ENCODE measurements at places on chromosomes 12 and 14.
A peak's percentile ranks its signal among the peaks of the same experiment; 100 is the strongest.

- no peak for DNase-seq
Measured at GRCh38 chr12:105805730-105806399, 332.9 kb downstream of the NUAK1 start.

DNA sequence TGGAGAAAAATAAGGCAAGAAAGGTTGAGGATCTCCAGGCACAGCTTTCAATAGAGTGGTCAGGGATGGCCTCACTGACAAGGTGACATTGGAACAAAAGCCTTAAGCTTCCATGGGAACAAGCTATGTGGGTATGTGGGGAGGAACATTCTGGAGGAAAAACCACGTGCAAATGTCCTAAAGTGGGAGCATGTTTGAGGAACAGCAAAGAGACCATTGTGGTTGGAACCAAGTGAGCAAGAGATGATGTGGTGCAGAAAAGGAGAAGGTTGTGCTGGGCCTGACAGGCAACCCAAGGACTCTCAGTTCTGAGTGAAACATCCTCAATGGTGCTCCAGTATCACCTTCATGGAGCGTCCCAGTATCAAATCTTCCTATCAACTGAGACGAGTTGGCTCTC lies 184.0 kb downstream of the CAND1 start:
- no peak for DNase-seq

DNA sequence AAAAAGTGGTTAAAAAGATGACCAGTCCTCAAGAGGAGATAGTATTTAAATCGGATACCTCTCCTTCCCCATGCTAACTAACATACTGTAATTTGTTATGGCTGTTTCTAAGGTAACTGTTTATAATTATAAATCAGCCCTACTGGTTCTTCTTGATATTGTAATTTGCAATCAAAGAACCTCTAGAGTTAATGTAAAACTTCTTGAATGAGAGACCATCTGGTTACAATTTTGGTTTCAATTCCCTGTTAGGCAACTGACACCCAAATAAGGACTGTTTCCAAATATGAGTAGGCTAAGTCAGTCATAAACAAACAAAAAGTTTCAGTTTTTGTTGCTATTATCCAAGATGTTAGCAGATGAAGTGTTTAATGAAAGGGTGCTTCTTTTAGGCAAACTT lies 120.2 kb upstream of the DNM1L start:
- no peak for DNase-seq

- no peak for DNase-seq
Measured at GRCh38 chr14:100669468-100669867, 57.2 kb upstream of the DLK1 start.

DNA sequence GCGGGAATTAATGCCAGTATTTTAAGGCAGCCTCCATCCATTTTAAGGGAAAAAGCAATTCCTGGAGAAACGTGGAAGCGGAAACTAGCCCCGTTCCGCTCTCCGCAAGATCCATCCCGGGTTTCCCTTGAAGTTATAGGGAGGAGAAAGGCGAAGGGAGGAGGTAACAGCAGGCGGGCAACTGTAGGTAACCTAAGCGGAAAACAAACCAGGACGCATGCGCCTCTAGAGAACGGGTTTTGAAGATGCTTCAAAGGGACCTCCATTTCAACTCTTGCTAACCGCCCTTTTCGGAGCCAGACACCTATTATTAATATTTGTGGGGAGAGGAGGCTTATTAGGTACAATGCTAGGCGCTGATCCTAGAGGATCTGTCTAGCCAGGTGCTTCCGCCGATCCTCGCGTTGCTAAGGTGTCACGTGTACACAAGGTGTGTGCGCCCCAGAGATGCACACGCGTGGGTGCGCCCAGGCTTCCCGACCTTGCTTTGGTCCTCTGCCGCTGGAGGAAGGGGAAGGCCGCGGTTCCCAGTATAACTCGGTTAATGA lies 6.2 kb downstream of the TBX5 start:
- DNase-seq = peak; percentile 33

- DNase-seq = peak; percentile 70
Measured at GRCh38 chr14:65824285-65824977, 411.9 kb downstream of the FUT8 start.

DNA sequence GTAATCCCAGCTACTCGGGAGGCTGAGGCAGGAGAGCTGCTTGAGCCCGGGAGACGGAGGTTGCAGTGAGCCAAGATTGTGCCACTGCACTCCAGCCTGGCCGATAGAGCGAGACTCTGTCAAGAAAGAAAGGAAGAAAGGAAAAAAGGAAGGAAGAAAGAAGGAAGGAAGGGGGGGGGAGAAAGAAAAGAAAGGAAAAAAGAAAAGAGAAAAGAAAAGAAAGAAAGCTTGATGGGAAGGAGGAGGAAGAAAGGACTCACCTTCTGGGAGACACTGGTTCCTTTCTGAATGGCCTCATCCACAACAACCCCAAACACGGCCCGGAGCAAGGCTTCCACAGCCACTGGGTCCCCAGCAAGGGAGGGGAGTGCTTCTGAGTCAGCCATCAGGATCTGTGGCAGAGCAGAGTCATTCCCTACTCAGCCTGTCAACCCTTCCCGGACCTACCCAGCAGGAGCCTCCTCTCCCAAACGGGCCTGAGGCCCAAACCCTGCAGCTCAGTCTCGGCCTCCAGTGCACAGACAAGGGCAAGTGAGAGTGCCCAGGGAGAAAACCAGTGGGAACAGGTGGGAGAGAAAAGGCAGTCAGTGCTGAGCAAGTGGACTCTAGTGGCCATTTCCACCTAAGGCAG lies 7.3 kb upstream of the ZNF740 start:
- DNase-seq = no peak

GRCh38 chr12:124564232-124564958 lies 3.0 kb downstream of the NCOR2 start:
- DNase-seq = no peak

DNA sequence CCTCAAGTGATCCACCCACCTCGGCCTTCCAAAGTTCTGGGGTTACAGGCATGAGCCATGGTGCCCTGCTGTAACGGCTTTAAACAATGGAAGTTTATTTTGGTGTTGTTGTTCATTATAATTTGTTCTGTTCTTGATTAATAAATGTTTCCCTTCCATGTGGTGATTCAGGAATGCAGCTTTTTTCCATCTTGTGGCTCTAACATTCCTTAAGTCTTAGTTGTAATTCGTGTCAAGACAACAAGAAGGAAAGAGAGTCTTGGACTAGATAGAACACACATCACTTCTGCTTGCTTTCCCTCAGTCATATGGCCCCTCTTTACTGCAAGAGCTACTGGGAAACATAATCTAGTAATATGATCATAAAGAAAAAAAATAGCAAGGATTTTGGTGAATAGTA lies 211.6 kb downstream of the SLC6A15 start:
- DNase-seq = no peak

DNA sequence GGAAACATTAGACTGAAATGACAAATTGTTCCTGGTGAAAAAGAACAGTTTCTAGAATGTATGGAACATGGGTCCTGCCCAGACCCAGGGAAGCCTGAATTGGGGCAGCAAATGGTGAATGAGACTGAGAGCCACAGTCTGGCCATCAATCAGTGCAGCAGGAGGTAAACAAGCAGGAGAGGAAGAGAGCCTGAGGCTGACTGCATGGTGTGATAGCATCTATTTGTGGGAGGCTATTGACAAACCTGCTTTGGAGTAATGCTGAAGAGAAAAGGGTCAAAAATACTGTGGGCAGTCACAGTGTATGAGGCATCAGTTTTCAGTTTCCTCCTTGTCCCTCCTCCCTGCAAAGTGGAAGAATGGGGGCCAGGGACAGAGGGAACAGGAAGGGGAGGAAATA lies 136.8 kb downstream of the ANKS1B start:
- DNase-seq = no peak

- no peak for DNase-seq
Measured at GRCh38 chr14:55306938-55307589, 35.8 kb downstream of the FBXO34 start.

GRCh38 chr12:125889742-125890141 lies 824.5 kb downstream of the AACS start:
- no peak for DNase-seq

DNA sequence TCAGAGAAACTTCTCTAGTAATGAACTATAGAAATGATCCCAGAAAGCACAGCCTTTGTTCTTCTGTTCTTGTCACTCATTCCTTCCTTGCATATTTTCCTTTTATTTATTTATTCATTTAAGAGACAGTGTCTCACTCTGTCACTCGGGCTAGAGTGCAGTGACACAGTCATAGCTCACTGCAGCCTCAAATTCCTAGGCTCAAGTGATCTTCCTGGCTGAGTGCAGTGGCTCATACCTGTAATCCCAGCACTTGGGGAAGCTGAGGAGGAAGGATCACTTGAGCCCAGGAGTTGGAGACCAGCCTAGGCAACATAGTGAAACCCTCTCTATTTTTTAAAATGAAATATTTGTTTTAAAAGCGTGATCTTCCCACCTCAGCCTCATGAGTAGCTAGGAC lies 11.5 kb downstream of the TECPR2 start:
- no peak for DNase-seq

- DNase-seq = no peak
Measured at GRCh38 chr12:48881686-48882314, 16.1 kb upstream of the RND1 start.

DNA sequence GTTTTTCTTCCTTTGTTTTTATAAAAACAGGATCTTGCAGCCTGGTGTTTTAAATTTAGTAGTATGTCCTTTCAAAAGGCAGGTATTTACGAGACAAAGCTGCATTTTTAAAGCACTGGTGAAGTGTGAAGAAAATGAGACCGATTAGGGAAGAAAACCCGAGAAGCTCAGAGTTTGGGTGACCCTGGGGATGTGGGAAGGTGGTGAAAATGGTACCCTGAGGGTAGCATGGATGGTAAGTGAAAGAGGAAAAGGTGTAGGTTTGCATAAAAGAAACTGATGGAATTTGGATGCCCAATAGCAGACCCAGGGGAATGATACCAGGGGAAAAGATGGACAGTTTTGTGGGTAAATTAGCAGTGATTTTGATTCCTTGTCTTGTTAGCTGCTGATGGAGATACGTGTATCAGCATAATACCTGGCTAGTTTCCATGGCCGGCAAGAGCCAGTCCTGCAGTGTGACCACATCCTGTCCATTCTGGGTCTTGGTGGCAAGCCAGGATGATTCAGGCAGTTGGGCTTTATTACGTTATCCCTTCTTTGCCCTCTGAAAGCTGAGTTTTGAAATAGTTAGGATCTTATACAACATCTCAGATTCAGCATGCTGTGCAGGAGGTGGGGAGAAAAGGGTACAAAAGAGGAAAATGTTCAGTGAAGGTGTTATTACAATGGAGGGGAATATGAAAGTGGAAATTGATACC lies 8.9 kb downstream of the BICD1 start:
- peak; percentile 90 for DNase-seq

DNA sequence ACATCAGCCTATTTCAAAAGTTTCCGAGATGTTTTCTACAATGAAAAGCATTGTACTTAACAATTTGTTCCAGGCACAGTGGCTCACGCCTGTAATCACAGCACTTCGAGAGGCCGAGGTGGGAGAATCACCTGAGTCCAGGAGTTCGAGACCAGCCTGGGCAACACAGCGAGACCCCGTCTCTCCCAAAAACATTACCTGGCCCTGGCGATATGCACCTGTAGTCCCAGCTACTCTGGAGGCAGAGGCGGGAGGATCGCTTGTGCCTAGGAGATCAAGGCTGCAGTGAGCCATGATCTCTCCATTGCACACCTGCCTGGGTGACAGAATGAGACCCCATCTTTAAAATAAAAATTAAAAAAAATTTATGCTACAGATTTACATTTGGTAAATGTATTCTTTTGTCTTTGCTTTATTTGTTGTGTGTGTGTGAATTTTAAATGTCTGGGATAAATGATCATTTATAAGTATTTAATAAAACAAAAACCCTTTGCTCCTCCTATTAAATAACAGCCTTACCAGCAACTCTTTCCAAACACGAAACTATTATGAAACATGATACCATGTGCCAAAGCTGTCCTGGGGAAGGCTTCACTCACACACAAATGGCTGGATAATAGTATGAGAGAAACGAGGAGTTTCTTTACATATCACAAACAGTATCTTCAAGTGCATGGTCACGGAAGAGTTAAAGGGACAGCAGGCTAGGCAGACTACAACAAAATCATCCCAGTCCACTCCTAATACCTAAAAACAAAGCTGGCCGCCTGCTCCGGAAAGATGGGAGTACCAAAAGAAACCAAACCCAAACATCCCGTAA lies 1.1 kb downstream of the ATXN3 start:
- no peak for DNase-seq

DNA sequence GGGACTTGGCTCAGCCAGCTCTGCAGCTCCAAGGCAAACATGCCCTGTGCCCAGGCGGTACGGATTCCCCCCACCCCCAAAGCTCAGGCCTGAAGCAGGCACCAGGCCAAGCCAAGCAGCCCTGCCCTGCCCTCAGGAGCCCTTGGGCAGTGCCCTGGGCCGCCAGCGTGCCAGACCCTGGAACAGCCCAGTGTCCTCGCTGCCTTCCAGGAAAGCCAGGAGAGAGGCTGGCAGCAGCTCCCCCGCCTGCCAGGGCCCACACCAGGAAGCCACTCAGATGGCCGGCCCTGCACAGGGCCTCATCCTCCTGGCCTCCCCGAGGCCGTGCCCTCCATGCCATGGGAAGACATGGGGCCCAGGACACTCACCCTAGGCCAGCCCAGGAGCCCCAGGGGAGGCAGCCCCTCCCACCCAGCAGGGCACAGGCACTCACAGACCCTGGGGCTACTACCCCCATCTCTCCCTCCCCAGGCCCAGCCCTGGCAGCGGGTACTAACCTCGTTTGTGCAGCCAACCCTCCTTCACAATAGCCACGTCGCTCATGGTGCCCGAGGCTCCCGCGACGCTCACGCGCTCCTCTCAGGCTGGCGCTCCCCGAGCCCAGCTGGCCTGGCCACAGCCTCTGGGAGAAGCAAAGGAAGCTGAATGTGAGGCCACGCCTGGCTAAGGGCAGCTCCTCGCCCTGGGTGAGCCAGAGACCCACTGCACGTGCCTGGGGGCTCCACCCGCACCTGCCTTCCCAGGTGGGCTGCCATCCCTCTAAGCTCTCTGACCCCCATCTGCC lies 3.3 kb downstream of the AKT1 start:
- no peak for DNase-seq

DNA sequence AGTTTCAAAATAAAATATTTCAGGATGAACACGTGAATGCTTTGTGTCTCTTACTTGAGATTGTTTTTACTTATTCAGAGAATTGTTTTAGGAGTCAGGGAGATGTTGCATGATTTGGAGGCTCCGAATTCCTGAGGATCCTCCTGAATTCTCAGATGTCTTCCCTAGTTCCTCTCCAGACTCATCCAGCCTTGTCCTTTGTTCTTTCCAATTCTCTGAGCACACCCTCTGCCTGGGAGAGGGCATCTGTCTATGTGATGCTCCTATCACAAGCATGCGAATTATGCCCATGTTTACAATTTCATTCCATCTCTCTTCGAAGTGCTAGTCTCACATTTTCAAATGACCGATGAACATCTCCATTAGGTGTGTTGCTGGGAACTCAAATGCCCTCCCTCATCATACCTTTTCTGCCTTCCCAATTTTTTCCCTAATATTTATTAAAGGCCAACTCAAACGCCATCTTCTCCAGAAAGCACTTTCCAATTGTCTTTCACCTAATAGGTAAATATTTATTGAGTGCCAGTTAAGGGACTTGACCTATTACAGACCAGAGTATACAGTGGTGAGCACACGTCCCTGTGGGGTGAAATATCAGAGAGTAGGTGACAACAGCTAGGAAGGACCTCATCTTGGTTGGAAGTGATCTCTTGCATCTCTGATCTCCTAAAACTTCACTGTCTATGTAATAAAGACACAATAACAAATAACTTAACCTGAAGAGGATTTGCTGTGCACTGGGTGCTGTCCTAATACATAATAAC lies 64.4 kb downstream of the ARF6 start:
- DNase-seq = no peak

GRCh38 chr12:59491877-59492276 lies 104.0 kb upstream of the SLC16A7 start:
- no peak for DNase-seq

All from SW480 (cell line).